ENCODE measurements at places on chromosomes 11 and 22.

GRCh38 chr11:45371251-45372115 is 85.3 kb upstream of the SYT13 start:
- no peak for DNase-seq

GRCh38 chr22:46250783-46251125 is 661 bp upstream of the CDPF1 start:
- DNase-seq = no peak

GRCh38 chr11:31645747-31646146 is 136.2 kb downstream of the ELP4 start:
- no peak for DNase-seq

DNA sequence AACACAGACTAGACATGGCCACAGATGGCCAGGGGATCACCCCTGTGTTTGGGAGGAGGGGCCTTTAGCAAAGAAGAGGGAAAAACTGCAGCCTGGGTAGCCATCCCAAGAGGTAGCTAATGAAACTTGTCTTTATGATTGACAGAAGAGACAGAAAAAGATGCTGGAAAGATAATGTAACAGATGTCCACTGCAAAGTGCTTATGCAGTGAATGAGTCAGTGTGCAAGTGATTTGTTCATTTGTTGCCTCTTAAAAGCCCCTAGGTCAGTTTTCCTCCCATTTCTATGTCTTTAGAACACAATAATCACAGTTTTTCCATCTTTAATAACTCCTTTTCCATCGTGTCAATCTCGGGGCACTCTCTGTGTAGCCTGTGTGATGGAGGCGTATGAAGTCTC is 57.2 kb downstream of the INSC start:
- DNase-seq = no peak

DNA sequence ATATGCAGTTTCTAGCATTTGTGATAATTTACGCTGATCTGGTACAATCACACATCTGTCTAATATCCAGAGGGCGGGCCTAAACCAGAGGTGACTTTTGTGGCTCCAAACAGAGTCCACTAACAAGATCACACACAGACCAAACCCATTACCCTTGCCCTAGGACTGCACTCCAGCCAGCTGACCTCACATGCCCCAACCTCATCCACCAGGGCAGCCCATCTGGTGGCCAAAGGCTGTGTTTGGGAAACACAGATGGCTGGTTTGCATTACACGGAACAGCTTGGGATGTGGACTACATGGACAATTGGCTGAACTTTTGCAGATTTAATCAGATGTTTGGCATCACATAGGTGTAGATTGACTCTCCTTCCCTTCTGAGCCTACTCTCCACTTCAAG is 228.2 kb downstream of the GRIK4 start:
- DNase-seq = no peak

- no peak for DNase-seq
Measured at GRCh38 chr22:44403166-44403565, 90.4 kb upstream of the SHISAL1 start.

- no peak for DNase-seq
Measured at GRCh38 chr22:33600595-33600994, 319.7 kb downstream of the LARGE1 start.
